NCI-H2029 treated with DMSO at 0.1 percent for 48 hours (cell line): ENCODE measurements at places on chromosomes 2 and 18.

- DNase-seq = peak; percentile 20
Observed at GRCh38 chr2:101696272-101697123, 1.0 kb upstream of the MAP4K4 start.

- no peak for DNase-seq
Observed at GRCh38 chr2:12636837-12637581, 79.7 kb upstream of the TRIB2 start.

DNA sequence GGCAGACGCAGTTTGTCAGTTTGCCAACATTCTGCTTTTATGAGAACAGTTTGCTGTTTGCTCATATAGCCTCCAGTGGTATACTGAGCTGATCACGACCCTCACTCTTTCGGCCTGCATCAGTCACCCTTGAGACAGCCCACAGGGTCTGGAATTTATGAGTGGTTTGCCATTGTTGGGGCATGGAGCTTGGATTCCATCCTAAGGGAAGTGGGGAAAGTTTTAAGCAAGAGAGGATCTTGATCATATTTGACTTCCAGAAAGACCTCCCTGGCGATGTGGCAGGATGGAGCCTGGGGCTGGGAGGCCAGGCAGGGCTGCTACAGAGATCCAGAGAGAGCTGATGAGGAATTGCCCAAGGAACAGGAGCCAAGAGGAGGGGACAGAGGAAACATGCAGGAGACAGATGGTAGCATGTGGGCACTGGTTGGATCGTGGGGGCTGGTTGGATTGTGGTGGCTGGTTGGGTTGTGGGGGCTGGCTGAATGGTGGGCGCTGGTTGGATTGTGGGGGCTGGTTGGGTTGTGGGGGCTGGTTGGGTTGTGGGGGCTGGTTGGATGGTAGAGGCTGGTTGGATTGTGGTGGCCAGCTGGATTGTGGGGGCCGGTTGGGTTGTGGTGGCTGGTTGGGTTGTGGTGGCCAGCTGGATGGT, 27.3 kb upstream of the GPR17 start:
- no peak for DNase-seq

DNA sequence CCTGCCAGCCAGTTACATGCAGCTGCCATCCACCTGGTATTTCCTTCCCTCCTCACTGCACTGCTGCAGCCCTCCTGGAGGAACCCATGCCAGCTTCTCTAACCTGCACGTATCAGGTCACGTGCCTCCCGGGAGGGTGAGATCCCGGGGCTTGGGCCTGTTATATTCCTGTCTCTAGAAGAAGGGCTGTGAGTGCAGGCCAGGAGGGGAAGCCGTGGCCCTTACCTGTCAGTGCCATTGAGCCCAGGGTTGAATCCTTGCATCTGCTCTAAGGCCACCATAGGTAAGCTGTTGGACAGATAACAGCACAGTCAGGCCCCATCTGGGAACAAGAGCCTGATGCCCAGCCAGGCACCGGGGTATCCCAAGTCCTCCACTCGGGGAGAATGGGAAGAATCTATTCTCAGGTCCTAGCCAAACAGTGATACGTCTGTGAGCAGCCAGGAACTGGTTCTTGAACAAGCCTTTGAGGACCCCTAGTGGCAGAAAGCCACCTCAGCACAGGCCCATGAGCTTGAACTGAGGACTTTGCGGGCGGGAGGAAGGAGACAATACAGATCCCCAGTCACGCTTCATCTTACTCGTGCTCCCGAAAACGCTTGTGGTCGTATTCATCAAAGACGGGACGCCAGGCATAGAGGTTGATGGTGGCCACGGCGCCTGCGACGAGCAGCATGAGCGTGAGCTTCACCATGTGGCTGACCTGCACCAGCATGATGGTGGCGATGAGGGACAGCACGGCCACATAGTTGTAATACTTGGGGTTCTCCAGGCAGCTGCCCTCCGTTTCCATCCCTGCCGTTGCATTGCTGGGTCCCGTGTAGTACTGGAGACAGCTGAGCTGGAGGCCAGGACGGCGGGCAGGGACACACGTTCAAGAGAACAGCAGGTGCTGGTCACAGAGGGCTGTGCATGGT, 34.4 kb downstream of the CENPO start:
- DNase-seq = peak; percentile 67

DNA sequence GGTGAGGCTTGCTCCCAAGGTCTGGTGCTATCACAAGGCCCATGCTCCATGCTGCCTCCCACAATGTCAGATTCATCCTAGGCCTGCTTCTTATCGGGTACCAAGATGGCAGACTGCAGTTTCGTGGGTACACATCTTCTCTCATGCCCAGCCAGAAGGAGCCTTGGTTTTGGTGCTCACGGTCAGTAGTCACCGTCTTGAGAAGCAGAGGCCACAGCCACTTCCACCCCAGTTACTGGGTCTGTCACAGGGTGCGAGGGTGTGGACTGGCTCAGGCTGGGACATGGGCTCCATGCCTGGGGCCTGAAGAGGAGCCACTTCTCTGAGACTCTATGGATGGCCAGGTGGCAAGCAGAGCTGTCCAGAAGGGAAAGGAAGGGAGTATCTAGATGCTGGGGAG, 178.8 kb upstream of the HS6ST1 start:
- no peak for DNase-seq

DNA sequence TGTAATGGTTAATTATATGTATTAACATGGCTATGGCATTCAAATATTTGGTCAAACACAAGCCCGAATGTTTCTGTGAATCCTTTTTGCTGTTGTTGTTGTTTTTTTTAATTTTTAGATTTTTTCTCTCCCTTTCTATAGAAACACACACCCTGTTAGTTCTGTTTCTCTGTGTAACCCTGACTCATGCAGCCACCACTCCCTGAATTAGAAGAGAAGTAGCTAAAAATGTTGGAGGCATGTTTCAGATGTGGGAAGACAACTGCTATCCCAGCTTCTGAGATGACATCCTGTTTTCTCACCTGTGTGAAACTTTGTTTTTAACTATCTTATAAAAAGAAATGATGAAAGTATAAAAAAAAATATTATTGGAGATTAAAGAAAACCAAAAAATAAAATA, 219.6 kb upstream of the RGPD4 start:
- no peak for DNase-seq

DNA sequence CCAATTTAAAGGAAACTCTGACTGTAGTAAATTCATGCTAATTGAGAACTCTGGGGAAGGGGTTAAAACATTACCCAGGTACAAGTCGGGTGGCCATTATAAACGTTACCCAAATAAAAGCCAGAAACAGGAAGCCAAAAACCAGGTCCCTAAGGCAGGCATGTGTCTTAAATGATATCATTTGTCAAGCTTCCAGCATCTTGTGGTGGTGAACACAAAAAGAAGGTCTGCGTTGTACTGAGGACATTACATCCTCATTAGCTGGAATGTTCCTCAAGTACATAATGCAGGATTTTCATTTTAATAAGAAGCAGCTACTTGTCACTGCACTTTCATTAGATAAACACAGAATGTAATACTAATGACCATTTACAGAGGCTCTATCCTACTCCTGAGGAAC, 10.9 kb downstream of the PTGR3 start:
- DNase-seq = no peak

DNA sequence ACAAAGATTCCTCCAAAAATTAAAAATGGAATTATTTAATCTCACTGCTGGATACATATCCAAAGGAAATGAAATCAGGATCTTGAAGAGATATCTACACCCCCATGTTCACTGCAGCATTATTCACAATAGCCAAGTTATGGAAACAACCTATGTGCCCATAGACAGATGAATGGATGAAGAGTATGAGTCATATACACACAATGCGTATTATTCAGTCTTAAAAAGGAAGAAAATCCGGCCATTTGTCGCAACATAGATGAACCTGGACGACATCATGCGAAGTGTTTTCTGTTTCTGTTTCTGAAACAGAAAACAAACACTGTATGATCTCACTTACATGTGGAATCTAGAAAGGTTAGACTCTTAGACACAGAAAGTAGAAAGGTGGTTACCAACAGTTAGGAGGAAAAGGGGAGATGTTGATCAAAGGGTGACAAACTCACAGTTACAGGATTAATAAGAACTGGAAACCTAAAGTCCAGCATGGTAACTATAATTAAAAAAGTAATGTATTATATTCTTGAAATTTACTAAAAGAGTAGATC, 87.8 kb upstream of the ERBB4 start:
- DNase-seq = no peak

- no peak for DNase-seq
Observed at GRCh38 chr2:179861416-179862067, at the start of gene ZNF385B. ZNF385B (minus strand) TSS chr2:179861612.

- no peak for DNase-seq
Observed at GRCh38 chr2:97736608-97737330, 23.4 kb downstream of the ZAP70 start.

DNA sequence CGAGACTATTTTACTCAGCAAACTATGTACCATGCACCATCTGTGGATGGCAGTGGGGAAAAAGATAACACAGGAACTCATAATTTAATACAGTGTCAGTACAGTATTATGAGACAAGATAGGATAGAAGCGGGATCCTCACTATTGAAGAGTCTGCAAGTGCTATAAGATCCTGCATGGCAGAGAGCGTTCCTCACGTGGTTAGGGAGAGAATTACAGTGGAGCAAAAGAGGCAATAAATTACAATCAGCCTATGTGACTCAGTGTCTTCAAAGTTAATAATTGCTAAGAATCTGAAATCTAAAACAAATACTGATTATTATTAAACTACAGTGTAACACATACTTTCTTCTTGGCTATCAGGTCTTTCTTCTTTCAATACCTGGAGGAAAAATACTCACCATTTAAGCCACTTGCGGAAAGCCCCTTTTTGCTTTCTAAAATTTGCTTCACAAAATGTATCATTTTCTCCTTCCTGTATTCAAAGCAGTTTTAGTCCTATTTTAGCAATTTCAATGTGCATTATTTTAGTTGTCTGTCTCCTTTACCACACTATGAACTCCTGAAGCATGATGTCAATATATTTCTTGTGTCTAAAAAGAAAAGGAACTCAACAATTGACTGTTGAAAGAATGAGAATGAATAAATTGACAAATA, 342.9 kb downstream of the SPAG16 start:
- no peak for DNase-seq

GRCh38 chr2:36559221-36559942, 38.6 kb downstream of the FEZ2 start:
- DNase-seq = no peak

DNA sequence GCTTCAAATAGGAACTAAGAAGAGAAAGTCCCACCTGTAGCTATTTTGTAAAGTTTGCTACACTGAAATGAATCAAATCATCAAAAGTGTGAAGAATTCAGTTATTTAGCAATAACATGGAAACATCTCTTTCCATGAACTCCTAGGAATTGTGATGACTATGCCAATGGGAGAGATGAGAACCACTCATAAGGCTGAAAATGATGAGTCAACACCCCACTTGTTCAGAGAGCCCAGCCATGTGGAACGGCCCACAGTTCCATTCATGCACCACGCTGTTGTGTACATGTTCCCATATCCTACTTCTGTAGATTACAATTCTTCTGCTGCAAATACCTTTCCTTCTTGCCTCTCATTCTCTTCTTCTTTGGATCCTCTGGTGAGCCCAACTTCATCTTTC, 645.5 kb upstream of the ID2 start:
- DNase-seq = peak; percentile 26

DNA sequence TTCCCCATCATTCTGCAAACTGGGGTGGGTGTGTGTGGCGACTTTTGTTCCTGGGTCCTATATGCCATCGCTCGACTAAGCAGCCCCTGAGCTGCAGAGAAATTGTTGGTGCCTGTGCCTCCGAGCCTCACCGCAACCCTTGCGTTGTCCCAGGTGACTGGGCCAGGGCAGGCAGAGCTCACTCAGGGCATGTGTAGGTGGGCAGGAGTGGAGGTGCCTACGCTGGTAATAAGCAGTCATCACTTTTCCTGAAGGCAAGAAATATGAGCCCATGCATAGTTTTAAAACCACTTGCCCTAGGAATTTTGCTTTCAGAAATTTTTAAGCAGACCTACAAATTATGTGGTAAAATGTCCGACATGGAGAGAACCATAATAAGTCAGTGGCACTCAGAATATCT, 197.8 kb downstream of the SMAD7 start:
- no peak for DNase-seq

DNA sequence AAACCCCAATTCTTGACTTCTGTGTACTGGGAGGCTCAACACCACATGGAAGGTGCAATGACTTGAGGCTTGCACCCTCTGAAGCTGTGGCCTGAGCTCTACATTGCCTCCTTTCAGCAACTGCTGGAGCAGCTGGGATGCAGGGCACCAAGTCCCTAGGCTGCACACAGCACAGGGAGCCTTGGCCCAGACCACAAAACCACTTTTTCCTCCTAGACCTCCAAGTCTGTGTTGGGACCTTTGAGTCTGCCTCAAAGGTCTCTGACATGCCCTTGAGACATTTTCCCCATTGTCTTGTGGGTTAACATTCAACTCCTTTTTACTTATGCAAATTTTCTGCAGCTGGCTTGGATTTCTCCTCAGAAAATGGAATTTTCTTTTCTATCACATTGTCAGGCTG, 62.6 kb upstream of the KCNE4 start:
- DNase-seq = no peak

- no peak for DNase-seq
Observed at GRCh38 chr2:180905461-180905860, 74.9 kb upstream of the UBE2E3 start.

DNA sequence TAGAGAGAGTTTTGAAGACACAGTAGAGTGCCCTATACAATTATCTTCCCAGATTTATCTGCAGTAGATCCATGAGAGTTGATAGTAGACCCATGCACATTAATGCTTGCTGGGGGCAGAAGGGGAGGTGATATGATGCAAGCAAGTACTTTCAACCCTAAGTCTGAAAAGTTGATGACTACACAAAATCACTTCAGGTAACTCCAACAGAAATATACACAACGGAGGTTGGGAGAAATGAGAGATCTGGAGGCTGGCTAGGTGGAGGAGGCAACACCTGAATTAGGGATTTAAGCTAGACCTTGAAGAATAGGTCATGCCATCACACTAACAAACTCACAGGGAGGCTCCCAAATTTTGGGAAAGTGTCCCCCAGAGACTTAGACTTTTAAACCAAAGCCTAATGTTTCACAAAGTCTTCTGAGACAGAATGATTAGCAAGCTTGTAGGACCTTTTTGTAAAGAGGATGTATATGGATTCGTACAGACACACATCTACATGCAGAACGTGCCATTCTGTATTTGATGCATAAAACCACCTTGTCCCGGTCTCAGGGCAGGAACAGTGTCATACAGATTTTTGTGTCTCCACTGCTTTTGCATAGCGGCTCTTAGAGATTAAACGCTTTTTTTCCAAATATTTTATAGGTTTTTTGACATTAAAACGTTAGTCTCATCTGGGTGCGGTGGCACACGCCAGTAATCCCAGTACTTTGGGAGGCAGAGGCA, 937 bp upstream of the STAMBP start:
- DNase-seq = no peak

DNA sequence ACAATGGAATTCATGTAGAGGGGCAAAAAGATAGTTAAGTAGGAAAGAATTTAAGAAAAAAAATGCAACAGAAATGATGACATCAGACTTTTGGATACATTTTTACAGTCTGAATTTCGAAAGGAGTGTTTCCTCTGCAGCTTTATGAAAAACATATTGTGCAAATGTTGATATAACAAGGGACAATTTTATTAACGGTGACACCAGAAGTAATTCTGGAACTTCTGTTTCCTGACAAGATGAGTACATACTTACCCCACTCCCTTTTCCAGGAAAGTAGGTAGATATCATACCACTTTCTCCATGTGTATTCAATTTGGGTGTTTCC, 369.6 kb downstream of the FBXO15 start:
- DNase-seq = no peak
